Activated naive CD4-positive, alpha-beta T cell (primary cell): ENCODE measurements at places on chromosomes 11 and 22.

GRCh38 chr11:44047298-44047697 is 483 bp upstream of the ACCSL start:
- no peak for DNase-seq

DNA sequence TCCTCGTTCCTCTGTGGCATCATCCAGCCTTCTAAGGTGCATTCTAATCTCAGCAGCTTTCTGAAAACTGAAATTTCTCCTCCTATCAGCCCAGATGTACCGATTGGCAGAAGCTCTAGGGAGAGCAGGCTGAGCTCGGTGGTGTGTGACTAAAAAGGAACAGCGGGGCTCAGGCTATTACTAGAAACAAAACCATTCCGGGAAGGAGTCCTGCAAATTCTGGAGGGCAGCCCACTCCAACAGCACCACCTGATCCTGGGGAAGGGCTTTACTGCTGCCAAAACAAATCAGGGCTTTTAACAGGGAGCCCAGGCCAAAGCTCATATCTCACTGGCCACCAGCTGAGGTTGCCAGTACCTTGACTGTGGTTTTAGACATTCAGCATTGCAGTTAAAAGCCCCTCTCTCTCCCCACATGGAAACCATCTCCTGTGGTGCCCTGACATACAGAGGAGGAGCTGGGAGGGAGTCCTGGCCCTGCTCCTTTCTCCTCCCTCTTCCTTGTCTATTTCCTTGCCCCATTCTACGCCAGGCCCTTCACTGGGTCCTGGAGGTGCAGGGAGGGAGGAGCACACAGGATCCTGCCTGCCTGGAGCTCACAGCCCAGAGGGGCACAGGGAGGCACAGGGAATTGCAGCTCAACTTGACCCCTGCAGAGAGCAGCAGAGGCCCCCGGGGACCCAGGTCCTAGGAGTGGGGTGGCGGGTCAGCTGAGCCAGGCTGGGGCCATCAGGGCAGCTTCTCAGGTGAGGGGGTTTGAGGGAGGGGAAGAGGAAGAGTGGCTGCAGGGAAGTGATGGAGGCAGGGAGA is 889 bp downstream of the PLAAT4 start:
- no peak for DNase-seq

GRCh38 chr22:26143806-26144325 is 25.4 kb upstream of the SEZ6L start:
- DNase-seq, result no peak

DNA sequence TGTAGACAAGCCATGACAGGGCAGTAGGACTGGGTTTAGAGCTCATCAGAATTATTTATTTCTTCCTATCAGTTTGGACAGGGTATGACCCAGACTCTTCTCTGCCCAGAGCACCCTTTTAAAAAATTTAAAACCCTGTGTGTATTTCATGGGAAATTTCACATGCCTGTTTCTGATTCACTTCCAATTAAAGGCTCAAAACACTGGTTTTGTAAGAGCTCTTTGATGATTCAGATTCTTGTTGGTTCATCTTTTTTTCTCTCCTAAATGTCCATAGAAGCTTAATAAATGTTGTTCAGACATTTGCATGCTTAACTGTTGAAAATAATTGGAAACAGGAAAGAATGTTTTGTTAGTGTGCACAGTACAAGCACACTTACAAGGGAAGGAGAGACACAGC is 13.8 kb downstream of the FLI1 start:
- no peak for DNase-seq

DNA sequence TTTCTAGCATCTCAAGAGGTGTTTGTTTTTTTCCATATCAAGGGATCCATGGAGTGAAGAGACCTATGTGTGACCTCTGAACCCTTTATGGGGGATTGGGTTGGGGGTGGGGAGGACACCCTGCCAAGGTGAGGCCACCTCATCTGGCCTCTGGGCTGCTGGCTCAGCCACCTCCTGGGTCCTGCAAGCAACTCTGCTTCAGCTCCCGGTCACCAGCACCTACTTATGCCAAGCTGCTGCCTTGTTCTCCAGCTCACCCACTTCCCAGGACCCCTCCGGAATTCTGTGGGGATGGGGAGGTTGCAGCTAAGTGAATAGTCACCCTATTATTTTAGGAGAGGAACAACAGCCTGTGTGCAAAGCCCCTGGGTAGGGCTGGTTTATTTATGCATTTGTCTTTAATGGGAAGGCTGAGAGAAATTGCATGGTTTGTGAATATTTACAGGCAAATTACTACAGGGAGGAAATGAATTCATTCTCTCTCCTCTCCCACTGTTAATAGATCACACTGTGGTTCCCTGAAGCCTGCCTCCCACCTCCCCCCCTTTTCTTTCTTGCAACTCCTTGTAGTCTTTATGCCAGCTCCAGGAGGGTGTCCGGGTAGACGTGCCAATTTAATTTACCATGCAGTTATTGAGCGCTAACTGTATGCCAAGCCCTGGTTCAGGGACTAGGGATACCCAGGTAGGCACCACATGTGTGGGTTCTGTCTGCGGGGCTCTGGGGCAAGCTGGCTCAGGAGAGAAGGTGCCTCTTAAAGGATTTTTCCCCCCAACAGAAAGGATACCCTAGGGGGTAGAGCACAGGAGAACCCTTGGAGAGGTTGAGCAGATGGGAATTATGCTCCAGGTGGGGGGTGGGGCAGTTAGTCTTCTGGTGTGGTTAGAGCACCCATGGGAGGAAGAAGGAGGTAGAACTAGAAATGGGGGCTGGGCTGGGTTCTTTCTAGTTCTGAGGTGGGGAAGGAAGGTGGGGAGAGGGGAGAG is 50.7 kb downstream of the TSPAN18 start:
- no peak for DNase-seq

DNA sequence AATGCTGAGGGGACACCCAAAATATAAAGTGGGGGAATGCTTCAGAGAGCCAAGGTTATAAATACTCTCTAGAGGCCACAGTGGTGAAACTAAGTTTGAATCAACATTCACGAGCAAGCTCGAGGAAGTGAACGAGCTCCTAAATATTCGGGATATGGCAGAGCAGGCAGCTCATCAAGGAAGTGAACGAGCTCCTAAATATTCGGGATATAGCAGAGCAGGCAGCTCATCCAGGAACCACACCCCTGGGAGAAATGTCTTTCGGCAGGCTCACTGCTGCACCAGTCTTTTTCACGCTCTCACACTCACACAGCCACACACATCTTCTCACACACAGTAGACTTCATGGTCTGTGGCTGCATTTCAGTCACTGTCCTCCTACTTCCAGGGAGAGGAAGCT is 787.5 kb downstream of the OPCML start:
- DNase-seq, result no peak

DNA sequence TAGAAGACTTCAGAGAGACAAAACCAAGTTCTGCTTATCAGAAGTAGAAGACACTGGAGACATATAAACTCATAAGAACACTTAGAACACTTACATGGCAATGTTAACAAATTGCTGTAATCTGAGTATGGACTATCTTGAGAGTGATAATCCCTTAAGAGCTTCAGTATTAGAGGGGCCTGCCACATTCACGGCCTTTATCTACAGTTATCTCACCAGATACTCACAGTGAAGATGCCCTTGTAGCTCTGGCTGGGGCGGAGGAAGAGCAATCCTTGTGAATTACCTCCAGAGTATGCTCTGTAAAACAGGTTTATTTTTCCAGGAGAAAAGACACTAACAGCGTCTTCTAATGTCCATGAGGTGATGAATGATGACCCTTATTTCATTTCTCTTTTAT is 762.8 kb downstream of the FAM181B start:
- DNase-seq, result no peak

GRCh38 chr11:11579012-11579988 is 42.5 kb downstream of the GALNT18 start:
- no peak for DNase-seq

GRCh38 chr11:1930462-1930830 is 10.9 kb downstream of the TNNT3 start:
- DNase-seq, result no peak

DNA sequence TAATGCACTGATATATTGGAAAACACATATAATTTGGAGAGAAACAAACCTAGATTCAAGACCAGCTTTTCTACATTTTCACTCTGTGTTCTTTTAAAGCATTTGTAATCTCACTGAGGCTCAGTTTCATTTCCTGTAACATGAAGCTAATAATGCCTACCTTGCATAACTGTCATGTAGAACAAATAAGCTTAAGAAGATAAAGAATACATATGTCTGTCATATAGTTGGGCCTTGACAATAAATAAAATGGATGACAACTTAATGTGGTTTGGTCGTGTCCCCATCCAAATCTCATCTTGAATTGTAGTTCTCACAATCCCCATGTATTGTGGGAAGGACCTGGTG is 35.2 kb upstream of the FIBIN start:
- no peak for DNase-seq

DNA sequence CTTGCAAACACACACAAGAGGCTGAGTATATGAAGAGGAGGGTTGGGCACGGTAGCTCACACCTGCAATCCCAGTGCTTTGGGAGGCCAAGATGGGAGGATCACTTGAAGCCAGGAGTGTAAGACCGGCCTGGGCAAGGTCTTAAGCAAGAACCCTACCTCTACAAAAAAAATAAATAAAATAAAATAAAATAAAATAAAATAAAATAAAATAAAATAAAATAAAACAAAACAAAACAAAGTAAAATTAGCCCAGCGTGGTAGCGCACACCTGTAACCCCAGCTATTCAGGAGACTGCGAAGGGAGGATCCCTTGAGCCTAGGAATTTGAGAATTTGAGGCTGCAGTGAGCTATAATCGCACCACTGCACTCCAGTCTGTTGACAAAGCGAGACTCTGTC is 337.9 kb downstream of the SHANK2 start:
- DNase-seq, result no peak

- DNase-seq, result no peak
Observed at GRCh38 chr11:90849312-90849711, 626.5 kb upstream of the CHORDC1 start.

DNA sequence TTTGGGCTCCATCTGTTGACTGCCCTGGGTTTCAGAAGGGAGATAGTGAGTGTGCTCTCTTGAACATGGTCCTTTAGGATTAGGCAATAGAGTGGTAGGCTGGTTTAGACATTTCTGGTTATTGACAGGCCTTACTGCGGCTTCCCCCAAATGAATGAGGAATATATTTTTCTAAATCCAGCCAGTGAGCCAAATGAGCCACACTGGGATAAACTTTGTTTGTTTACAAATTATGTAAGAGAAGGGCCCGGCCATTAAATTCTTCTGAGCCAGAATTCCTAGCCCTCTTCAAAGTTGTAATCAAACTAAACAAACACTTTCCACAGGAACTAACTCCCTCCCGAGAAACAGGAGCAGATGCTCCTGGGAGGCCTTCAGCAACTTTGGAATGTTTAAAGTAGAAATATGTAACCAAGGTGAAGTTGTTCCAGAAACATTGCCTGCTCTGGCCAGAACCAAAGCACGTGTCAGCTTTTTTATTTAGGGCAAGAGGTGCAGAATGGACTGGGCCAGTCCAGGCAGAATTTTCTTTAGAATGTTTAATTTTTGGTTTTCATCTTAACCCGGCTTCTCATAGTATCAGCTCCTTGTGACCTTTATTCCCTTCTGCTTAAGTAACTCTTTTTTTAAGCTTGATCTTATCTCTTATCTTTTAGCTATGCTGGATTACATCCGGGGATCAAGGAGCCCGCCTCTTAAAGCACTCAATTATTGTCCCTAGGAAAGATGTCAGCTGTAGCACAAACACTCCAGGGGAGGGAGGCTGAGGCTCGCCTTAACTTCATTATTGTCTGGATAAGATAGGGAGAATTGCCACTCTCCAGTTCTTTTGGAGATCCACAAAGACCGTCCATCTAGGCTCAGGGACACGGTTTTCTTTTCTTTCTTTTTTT is 28.7 kb downstream of the ZNRF3 start:
- no peak for DNase-seq

DNA sequence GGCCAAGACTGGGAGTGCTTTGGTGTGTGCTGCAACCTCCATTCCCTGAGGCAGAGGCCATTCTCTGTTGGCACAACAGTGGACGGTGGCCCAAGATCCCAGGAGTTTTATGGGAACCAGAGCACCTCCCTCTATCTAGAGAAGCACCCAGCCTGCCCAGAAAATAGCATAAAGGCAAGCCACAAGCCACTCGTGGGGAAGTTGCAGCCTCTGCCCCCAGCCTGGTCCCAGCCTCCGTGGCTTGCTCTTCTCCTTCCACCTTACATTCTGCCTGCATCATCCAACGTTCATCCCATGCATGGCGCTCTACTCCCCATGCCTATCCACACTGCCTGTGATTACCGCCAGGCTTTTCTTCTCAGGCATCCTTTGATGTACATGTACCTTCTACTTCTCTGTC is 15.8 kb downstream of the IL17RA start:
- DNase-seq, result no peak
